ENCODE measurements at places on chromosomes 13 and 19. TPM values are rescaled to one million over a fixed set of nuclear protein-coding genes. Genes with fewer than 3 reads are reported as not detected.

The NCAN gene
- total RNA-seq, result not detected

The PEAK3 gene
- 1.2 TPM for total RNA-seq

- no peak for DNase-seq
These were observed 127.8 kb downstream of the GGACT start for GRCh38 chr13:100460791-100461190.

- no peak for DNase-seq
These were observed 77.4 kb upstream of the LRCH1 start for GRCh38 chr13:46475541-46475991.

DNA sequence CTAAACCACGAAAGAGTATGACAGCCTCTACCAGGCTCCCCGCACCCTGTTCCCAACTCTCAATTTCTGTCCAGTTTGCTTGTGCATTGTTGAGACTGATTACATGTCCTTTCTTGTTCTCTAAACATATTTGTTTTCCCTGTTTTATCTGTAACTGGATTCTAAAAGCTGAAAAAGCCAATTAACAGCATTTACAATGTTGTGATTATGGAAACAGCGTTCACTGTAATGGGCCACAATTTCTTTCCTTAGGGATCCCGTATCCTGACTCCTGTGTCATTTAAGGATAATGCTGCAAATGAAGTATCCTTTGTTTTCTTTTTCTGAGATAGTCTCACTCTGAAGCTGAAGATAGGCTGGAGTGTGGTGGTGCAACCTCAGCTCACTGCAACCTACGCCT, 20.5 kb downstream of the EBPL start:
- no peak for DNase-seq

Data from thoracic aorta (tissue), 2 donors.